ENCODE measurements at places on chromosomes 2 and 18.

DNA sequence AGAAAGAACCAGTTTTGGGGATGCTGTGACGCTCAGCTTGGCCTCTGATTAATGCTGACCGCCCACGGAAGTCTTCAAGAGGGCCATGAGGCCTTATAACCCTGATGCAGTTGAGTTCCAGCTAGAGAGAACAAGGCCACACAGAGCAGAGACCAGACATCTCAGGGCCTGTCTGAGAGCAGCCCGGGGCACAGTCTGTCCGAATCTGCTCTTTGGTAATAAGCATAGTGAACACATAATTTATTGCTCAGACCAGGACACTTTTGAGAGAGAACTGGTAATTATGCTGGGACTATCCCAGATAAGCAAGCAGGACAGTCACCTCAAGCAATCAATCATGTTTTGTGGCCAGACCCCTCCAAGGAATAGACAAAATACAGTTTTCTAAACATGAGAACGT is 68.5 kb downstream of the STPG4 start:
- DNase-seq = no peak

DNA sequence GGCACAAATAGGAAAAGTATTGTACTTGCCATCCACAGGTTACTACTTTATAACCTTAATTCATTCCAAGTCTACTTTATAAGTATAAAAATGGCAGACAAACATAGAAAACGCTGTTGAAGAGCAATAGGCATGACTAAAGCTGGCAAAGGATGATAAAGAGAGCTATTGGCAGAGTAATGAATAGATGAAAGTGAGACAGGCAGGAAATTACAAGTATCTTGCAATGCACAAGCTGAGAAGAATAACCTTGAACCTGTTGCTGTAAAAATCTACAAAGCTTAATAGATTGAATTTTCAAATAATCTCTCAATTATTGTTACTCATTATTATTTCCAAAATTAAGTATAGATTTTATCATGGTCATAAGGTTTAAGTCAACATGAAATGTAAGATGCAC is 8.8 kb downstream of the PELI1 start:
- no peak for DNase-seq

GRCh38 chr2:43531251-43531650 is 64.6 kb downstream of the THADA start:
- no peak for DNase-seq

DNA sequence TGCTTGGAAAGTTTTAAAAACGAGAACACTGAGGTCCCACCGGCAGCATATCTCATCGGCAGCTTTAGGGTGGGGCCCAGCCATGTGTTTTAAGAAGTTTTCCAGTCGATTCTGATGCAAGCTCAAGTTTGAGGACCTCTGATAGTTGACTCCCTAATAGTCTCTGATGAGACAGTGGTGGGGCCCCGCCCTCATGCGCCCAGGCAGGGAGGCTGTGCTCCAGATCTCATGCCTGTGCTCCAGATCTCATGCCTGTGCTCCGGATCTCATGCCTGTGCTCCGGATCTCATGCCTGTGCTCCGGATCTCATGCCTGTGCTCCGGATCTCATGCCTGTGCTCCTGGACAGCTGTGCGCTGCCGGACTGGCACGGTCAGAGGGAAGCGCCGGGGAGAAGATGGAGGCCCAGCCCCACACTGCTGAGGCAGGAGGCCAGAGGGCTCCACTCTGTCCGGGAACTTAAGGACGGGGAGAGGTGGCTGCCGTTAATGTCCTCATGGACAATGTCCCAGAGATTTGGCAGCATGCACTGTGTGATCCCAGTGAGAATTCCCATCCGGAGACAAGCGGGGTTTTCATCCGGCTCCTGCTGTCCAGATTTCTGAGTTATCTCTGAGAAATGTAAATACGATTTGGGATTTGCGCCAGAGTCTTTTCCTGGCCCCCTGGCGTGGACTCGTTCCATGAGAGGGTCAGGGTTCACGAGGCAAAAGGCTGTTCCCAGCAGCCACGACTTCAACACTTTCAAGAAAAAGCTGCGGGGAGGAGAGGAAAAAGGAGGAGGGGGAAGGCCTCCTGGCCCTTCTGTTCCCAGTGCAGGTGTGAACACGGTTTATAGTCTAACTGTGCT is 9.4 kb upstream of the COLEC11 start:
- no peak for DNase-seq

- no peak for DNase-seq
These were observed 332.1 kb upstream of the ETAA1 start for GRCh38 chr2:67065046-67065445.

GRCh38 chr2:214126135-214126534 is 284.7 kb upstream of the VWC2L start:
- DNase-seq = no peak

- DNase-seq = no peak
These were observed 33.6 kb upstream of the AP1S3 start for GRCh38 chr2:223870840-223871611.

DNA sequence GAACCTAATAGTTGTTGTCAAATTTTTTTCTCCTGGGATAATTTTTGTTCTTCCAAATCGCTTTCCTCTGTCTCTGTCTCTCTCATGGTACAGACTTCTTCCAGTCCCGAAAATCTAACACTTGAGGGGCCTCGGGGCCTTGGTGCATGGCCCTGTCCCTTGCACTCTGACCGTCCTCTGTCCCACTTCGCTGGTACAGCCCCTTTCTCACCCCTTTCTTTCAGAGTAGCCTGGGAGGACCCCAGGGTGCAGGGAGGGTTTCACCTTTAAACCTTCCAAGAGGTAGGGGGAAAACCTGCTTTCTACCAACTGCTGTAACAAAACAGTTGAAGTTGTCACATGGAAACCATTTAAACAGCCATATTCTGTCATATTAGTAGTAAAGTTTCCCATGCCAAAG is 22.2 kb upstream of the FAHD2A start:
- no peak for DNase-seq
